ENCODE measurements at places on chromosomes 2 and 18. TPM values are rescaled to one million over a fixed set of nuclear protein-coding genes. Genes with fewer than 3 reads are reported as not detected.

The GATA6 gene
- 0.32 TPM for polyA plus RNA-seq

DNA sequence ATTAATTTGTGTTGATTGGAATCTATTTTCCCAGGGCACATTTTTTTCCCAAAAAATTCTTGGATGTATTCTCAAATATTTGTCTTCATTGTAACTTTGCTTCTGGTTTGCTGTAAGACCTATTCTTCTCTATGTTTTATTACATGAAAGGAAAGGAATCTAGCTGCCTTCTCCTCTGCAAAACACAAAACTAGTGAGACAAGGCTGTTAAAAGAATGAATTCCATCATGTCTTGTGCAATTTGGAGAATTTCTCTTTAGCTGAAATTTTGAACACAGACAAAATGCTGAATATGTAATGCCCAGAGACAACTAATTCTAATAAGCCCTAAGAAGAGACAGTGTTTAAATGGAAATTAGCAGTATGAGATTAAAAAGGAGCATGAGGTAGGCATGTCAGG is 275.9 kb downstream of the CDH20 start:
- DNase-seq = no peak

GRCh38 chr2:127559454-127559853 is 24.0 kb downstream of the MYO7B start:
- no peak for DNase-seq

DNA sequence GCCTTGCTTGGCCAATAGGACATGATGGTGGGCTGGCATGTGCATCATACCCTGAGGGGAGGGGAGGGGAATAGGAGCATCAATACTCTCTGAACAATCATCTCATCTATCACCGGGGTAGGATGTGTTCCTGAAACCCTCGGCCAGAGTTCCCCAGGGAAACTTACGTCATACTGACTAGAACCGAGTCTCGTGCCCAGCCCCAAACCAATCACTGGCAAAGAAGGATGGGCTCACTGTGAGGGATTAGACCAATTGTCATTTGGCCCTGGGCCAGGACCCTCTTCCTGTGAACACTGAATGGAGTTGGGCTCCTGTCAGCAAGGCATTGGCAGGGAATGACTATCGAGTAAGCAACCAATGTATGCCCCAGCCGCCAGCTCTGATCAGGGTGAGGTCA is 261.5 kb downstream of the MYCN start:
- no peak for DNase-seq

The ERICH2 gene
- not detected for polyA plus RNA-seq

The UGT1A5 gene
- polyA plus RNA-seq = not detected

DNA sequence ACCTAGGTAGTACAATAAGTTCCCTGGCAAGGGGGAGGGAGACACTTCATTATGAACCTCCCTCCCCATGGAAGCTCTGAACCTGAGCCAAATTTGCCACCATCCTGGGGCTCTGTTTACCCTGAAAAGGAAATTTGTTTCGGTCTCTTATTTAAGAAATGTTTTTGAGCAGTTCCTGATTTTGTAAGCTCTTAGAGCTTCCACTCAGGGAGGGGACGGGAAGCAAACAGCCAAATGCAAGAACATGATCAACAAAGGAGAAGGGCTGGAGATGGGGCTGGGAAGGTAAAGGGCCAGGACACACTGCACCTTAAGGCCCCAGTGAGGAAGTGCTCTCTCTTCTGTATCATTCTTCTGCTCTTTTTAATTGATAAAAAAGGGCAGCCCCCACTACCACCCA is 117.9 kb downstream of the NRP2 start:
- DNase-seq = no peak

DNA sequence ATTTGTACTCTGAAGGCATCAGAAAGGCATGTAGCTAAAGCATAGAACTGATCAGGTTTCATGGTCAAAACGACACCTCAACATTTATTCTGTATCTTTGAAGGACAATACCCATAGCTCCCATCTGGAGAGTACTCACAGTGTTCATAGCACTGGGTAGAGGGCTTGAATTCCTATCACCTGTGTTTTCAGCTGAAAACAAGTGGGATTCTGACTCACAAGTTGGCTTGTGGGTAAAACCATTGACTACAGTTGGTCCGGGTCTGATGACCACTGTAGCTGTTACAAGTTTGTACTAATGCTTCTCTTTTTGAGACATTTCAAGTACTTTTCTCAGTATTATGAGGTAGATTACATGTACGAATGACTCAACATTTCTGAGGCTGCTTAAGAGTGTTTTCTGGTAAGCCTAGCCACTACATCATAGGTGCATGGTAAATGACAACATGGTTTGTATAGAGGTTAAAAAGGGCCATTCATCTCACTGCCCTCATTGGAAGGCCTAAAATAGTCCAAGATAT is 68.6 kb upstream of the PELI1 start:
- DNase-seq = no peak

The MOGAT1 gene
- polyA plus RNA-seq = not detected

GRCh38 chr18:50850307-50851065 is 28.4 kb upstream of the ME2 start:
- no peak for DNase-seq

GRCh38 chr2:17792515-17792914 is 23.7 kb upstream of the MSGN1 start:
- no peak for DNase-seq

The MBOAT2 gene
- polyA plus RNA-seq = 0.62 TPM

The MARCO gene
- polyA plus RNA-seq = not detected

- DNase-seq = peak; percentile 67
These were observed 1.1 kb downstream of the ID2 start for GRCh38 chr2:8682719-8683667.

The HS1BP3 gene
- polyA plus RNA-seq = 19.4 TPM

DNA sequence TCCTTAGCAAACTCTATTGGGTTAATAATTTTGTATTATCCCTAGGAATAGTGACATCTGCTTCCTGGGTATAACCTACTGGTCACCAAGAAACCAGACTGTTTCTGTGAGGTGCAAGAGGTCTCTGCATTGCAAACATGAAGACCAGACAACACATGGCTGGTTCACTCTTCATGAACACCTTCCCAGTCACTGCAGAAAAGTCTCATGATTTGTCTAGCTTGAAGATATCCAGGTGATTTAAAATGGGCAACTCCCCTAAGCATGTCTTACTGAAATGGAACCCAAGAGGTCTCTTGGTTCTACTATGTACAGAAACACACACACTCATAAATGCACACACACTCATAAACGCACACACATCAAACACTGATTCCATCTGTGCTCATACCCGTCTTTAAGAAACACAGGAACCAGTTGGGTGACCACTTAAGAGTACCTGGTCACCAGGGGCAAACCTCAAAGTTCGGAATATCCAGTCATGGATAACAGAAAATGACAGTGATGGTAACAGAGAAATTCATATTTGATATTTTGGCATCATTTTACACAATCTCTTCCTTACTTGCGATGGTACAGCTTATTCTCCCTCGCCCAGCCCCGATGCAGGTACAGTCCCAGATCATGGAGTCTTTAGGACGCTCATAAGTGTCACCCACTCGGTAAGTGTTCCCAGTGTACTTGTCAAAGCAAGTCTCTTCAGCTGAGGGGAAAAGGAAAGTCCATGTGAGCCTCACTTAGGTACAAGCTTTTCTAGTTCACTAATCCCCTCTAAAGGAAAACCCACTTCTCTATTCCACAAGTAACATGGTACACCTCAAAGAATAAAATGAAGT is 2.9 kb downstream of the FN1 start:
- DNase-seq = no peak

- peak; percentile 90 for DNase-seq
These were observed 9.7 kb downstream of the SMAD7 start for GRCh38 chr18:48940854-48941611.

The HJURP gene
- polyA plus RNA-seq = not detected

GRCh38 chr18:32847691-32848090 is 74.9 kb upstream of the KLHL14 start:
- DNase-seq = no peak

DNA sequence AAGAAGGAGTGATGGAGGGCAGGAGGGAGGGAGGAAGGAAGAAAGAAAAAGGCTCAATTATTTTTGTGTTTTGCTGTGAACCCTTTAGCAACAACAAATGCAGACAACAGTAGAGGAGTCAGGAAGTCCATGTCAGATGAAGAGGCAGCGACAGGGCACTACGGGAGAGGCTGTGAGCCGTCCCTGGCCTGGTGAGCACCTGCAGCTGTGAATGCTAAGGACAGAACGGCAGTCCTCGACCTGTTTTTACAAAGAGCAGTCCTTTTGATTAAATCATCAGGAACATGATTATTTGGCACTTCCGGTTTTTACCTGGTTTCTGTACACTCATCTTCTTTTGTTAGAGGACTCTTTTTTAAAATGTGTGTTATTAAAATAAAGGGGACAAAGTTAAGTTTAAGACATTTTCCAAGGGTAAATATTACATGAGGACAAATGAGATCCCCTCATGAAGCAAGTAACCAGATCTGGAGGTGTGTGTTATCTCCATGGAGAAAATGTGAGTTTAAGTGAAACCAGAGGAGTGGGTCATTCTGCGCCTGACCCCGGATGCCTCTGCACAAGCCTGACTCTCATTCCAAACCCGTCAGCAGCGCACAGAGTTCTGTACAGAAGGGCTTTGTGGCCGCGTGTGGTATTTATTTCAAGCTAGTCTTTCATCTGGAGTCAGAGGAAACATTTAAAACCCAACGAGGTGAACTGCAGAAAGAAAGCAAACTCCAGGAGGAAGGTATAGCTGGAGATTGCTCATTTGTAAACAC is 492.5 kb downstream of the SOX11 start:
- no peak for DNase-seq

The SLC9A4 gene
- polyA plus RNA-seq = not detected

The MTIF2 gene
- polyA plus RNA-seq = 19.5 TPM

- no peak for DNase-seq
These were observed 5.6 kb upstream of the KCNJ3 start for GRCh38 chr2:154692927-154693326.

All from CD8-positive, alpha-beta memory T cell (primary cell).